ENCODE measurements at places on chromosomes 11 and 22.

- DNase-seq = no peak
These were observed 444.4 kb downstream of the DLG2 start for GRCh38 chr11:85182441-85183387.

DNA sequence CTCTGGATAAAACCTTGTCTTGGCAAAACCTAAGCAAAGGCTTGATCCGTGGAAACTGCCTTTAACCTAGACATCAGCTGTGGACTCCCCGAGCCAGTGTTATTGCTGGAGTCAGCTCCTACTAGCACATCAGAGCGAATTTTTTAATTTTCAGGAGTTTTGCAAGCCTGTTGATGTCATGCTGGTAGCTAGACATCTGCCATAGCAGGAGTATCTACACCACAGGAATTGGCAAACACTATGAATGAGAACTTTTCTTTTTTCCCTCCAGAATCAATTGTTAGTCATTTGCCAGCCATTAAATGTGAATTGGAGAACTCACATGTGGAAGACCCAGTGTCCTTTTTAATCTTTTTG is 201.2 kb downstream of the NAV2 start:
- no peak for DNase-seq

- DNase-seq = no peak
These were observed 199.2 kb downstream of the MN1 start for GRCh38 chr22:27602390-27602789.

DNA sequence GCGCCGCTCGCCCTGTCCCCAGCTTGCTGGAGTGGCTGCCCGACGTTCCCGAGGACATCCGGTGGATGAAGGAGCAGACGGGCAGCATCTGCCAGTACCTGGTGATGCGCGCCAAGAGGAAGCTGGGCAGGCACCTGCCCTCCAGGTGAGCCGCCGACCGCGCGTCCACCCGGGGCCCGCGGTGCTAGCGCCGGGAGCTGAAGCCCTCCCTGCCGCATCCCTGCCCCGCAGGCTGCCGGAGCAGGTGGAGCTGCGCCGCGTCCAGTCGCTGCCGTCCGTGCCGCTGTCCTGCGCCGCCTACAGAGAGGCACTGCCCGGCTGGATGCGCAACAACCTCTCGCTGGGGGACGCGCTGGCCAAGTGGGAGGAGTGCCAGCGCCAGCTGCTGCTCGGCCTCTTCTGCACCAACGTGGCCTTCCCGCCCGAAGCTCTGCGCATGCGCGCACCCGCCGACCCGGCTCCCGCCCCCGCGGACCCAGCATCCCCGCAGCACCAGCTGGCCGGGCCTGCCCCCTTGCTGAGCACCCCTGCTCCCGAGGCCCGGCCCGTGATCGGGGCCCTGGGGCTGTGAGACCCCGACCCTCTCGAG is 3.3 kb upstream of the CRACR2B start:
- DNase-seq = no peak

GRCh38 chr11:116439361-116439677 is 333.5 kb downstream of the BUD13 start:
- no peak for DNase-seq

GRCh38 chr11:128201009-128201408 is 386.3 kb downstream of the ETS1 start:
- no peak for DNase-seq

- DNase-seq = no peak
These were observed 743.4 kb downstream of the OPCML start for GRCh38 chr11:132788816-132789325.

- DNase-seq = no peak
These were observed 10.6 kb downstream of the HSD17B12 start for GRCh38 chr11:43690929-43691725.

- DNase-seq = no peak
These were observed 178.6 kb downstream of the CNTN5 start for GRCh38 chr11:99199341-99199740.

GRCh38 chr22:17833489-17833888 is 59.2 kb upstream of the BID start:
- DNase-seq = no peak

GRCh38 chr11:28704801-28705200 is 596.6 kb downstream of the METTL15 start:
- no peak for DNase-seq

DNA sequence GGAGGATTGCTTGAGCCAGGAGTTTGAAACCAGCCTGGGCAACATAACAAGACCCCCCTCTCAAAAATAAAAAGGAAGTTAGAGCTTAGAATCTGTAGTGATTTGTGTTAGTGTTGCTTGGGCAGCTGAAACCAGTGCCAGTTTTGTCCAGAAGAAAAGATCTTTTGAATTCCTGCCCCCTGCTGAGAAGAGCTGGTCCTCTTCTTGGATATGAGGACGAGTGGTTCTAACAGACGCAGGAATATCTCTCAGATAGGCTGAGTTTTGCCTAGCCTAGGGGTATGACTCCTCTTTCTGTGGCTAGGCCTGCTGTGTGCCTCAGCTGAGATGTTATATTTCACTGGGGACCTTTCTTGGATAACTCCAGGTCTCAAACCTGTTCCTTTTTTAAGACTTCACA is 102.8 kb downstream of the STIM1 start:
- no peak for DNase-seq

- DNase-seq = no peak
These were observed 14.0 kb upstream of the NRGN start for GRCh38 chr11:124725719-124726105.

DNA sequence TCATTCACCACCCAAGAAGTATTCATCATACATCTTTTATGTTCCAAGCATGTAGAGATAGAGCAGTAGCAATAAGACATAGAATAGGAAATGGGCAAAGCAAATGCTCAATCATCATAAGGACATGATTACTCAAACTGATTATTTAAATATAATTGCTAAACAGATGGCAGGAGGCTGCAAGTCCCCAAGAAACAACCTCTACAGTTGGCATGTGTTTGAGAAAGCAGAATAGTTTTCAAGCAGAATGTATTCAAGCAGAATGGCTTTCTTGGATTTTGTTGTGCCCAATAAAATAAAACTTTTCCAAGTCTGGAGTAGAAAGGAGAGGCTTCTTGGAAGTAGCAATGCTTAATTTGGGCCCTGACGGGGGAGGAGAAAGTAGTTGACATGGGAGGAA is 86.5 kb upstream of the SYN3 start:
- no peak for DNase-seq

DNA sequence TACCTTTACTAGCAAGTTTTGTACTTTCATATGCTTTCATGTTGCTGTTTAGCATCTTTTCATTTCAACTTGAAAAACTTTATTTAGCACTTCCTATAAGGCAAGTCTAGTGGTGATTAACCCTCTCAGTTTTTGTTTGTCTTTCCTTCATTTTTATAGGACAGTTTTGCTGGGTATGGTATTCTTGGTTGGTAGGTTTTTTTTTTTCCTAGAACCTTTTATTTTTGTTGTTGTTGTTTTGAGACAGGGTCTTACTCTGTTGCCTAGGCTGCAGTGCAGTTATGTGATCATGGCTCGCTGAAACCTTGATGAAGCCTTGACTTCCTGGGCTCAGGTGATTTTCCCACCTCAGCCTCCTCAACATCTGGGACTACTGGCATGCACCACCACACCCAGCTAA is 29.9 kb upstream of the SLC5A1 start:
- no peak for DNase-seq

GRCh38 chr11:117837070-117837776 is 12.7 kb upstream of the FXYD2 start:
- no peak for DNase-seq

DNA sequence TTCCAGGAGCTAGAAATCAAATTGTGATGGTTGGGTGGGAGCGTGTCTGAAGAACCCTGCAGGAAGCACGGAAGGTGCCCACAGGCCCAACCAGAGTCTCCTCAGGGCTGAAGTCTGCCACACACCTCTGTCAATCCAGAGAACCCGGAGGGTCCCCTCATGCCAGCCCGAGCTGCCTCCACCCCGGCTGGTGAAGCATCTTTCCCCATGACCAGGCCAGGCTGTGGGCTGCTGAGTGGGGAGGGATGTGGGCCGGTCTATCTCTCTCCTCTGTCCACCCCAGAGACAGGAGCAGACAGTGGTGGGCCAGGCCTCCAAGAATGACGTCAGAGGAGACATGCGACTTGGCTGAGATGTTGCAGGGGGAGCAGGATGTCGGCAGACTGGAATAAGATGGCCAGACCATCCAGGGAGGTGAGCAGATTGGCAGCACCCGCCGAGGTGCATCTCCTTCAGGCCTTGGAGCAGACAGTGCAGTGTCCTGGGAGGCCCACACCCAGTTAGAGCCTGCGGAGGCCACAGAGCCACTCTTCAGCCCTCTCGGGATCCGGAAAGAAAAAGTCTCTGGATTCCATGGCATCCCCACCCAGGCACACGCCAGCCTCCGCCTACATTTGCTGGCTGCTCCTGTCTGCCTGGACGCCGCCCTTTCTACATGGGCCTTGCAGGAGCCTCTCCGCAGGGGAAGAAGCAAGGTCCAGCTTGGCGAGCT is 1524.9 kb downstream of the BRD1 start:
- DNase-seq = no peak

- no peak for DNase-seq
These were observed 70.4 kb downstream of the GLYATL1 start for GRCh38 chr11:59009661-59010060.

All from stimulated activated CD4-positive, alpha-beta T cell treated with anti-CD3 and anti-CD28 coated beads, TNF-alpha, amount 100 ng/mL, for 24 hours (primary cell).